ENCODE measurements at places on chromosomes 2 and 18. TPM values are rescaled to one million over a fixed set of nuclear protein-coding genes. Genes with fewer than 3 reads are reported as not detected.

Gene SPDYA
- 1.1 TPM for total RNA-seq

Gene FZD7
- total RNA-seq = 84.3 TPM

Gene ANKRD23
- 5.1 TPM for total RNA-seq

Gene CD207
- total RNA-seq = 0.61 TPM

Gene CDH19
- total RNA-seq = 22.2 TPM

Gene TFCP2L1
- total RNA-seq = 46.9 TPM

Gene LAMA3
- total RNA-seq = 29.0 TPM

Gene FBLN7
- 0.94 TPM for total RNA-seq

Gene HNMT
- 42.6 TPM for total RNA-seq

Gene ABHD3
- 82.7 TPM for total RNA-seq

GRCh38 chr18:50822756-50823155 lies 2.9 kb upstream of the MRO start:
- DNase-seq = no peak

- no peak for DNase-seq
Measured at GRCh38 chr2:96547731-96548171, 11.2 kb downstream of the ARID5A start.

DNA sequence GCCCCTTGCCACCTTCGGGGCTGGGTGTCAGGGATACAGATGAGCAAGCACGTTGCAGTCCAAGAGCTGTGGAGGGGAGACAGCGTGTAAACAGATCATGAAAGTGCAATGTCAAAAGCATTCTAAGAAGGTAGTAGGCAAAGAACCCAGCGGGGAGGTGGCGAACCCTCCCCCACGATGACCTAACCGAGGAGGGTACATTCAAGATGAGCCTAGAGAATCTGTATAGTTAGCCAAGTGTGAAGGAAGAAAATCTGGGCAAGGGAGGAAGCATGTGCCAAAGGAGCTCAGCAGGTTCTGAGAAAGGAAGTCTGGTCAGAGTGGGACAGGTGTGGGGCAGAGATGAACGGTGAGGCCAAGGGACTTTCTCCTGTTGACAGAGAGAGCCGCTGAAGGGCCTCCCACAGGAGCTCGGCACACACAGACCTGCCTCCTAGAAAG lies 106.9 kb downstream of the SP3 start:
- DNase-seq = no peak

- no peak for DNase-seq
Measured at GRCh38 chr2:119066272-119066804, 92.2 kb downstream of the C1QL2 start.

GRCh38 chr2:36951574-36951973 lies 14.8 kb downstream of the STRN start:
- no peak for DNase-seq

DNA sequence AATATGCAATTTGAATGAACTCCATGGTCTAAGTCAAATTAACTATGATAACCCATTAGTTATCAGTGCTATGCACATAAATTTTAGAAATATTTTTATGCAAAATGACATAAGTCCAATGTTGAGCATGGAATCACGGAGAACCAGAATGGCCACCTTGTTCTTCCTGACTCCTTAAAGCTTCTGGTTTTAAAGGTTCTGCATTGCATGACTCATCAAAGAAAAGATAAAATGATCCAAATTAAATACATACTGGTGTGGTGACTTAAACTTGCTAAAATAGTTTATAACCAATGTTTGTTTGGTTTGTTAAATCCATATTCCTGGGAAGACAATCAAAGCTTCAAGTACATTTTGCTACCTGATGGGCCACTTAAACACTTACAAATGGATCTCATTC lies 1146.9 kb upstream of the NRXN1 start:
- DNase-seq = no peak

- no peak for DNase-seq
Measured at GRCh38 chr2:216474925-216475670, 23.5 kb upstream of the RPL37A start.

GRCh38 chr2:229586746-229587705 lies 127.3 kb downstream of the DNER start:
- peak; percentile 80 for DNase-seq

GRCh38 chr2:70083344-70084156 lies 3.7 kb upstream of the PCBP1 start:
- peak; percentile 79 for DNase-seq

- no peak for DNase-seq
Measured at GRCh38 chr2:46601328-46601963, 122.1 kb downstream of the TMEM247 start.

DNA sequence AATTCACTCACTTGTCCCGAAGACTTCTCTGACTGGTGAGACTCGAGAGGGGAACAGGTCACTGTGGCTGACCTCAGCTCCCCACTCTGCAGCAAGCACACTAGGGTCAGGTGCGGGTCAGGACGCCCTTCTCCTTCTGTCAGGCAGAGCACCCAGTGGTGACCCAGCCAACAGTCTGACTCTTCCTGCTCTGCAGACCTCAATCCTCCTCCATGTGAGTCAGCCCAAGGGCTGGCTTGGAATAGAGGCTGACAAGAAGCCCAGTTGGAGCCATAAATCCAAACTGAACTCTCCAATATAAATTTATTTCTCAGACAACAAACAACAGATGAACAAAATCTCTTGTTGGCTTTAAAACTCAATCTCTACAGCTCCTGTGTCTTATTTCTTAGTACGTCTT lies 253.1 kb downstream of the SH3BP4 start:
- no peak for DNase-seq

DNA sequence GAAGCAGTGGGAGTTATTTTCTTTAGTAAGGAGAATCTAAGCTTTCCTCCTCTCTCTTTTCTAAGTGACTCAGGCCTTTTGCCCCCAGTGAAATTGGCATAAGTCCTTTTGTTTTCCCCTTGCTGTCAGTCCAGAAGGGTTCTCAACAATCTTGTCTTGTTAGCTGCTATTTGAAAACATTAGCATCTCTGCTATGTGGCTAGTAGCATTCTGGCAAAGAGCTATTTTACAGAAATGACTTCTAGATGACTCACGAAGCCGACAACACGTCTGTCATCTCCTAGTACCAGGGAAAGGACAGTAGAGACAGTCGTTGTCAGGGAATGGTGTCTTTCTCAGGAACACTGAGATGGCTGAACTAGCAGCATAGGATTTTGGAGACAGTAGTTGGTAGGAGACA lies 14.7 kb downstream of the SMARCAL1 start:
- DNase-seq = no peak

DNA sequence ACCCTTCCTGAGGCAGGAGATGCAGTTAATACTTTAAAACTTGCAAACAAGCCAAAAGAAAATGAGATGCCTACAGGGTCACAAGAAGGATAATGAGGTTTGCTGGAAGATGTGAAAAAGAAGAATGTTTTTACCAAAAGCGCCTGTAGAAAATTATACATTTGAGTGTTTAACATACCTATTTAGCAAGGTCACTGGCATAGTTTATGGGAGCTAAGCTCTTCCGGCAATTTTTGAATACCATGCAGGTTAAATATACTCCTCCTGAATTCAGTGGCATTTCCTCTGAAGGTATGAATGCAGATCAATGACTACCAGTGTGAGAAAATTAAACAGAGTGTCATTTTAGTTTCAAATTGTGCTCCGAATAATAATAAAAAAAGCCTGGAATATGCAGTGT lies 21.2 kb upstream of the MAP3K20 start:
- no peak for DNase-seq

GRCh38 chr2:102286041-102286440 lies 25.3 kb upstream of the IL1RL1 start:
- no peak for DNase-seq

DNA sequence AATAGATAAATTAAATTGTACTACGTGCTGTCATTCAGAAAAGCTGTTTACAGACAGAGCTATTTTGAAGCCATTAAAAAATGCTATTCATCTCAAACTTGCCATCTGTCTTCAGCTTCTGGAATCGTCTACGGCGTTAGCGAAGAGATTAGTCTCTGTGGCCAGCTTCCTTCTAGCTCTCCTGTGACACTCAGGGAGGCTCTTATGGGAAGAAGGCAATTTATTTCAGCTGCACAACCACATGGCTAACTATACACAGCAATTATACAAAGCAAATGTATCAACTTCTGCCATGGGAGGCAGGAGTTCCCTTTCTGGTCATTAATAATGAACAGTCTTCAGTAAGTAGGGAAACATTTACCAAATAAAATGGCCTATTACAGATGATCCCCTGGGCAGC lies 6.3 kb downstream of the CTAGE1 start:
- no peak for DNase-seq

DNA sequence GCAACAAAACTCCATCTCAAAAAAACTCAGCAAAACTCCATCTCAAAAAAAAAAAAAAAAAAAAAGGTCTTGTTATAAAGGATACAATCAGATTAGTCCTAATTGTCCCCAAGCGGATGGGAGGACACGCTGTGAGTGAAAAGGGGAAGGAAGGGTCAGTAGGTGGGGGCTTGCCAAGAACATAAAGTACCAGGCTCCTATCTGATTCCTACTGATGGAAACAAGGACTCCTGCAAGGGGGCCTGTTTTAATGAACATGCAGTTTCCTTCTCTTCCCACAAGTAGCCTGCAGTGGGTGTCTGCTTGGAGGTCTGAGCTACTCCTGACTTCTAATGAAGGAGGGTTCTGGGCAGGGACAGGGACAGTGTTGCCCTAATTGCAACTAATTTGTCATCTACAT lies 7.9 kb downstream of the SCG2 start:
- DNase-seq = no peak

GRCh38 chr2:237626813-237627440 lies 460 bp upstream of the LRRFIP1 start:
- no peak for DNase-seq

DNA sequence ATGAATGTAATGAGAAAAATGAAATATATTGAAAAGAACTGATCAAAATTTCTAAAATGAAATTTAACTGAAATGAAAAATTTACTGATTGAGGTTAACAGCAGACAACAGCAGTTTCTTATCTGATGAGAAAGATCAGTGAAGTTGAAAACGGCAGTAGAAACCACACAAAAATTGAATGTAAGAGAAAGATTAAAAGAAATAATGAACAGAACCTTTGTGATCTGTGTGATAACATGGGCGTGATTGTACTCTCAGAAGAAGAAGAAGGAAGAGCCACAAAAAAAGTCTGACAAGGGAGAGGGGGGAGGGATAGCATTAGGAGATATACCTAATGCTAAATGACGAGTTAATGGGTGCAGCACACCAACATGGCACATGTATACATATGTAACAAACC lies 45.2 kb downstream of the FAM117B start:
- no peak for DNase-seq

DNA sequence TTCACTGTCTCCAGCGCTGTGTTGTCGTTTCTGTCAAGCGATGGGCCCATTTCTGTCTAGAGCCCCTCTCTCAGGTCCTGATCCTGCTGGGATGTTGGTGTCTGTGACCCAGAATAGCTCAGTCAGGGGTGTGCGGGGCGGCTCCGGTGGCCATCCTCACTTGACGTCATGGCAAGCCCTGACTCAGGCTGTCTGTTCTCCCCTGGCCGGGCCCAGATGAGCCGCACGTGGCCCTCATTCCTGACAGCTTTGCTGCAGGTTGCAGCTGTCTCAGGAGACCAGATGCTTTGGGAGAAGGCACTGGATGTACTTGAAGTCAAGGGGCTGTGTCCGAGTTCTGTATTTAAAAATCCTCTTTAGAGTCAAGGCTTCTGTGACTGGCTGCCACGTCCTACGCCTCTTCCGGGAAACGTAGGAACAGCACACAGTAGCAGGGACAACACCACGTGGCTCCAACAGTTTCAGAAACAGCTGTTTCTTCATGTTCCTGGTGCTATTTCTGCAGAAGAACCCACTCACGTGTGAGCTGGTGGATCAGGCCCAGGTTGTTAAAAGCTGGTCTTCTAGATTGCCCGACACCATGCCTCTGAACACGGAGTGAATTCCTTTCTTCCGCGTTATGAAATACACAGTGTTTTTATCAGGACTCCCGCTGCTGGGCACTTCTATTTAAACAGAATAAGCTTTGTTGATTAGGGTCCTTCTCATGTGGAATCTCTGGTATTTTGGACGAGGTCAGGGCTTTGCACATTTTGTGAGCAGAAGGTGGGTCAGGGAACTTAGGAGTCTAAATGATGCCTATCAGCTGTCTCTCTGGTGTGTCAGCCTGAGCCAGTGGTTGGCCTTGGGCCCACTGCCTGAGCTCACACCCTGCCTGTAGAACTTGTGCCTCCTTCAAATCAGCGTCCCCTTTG lies 28.3 kb upstream of the NTSR2 start:
- peak; percentile 41 for DNase-seq

DNA sequence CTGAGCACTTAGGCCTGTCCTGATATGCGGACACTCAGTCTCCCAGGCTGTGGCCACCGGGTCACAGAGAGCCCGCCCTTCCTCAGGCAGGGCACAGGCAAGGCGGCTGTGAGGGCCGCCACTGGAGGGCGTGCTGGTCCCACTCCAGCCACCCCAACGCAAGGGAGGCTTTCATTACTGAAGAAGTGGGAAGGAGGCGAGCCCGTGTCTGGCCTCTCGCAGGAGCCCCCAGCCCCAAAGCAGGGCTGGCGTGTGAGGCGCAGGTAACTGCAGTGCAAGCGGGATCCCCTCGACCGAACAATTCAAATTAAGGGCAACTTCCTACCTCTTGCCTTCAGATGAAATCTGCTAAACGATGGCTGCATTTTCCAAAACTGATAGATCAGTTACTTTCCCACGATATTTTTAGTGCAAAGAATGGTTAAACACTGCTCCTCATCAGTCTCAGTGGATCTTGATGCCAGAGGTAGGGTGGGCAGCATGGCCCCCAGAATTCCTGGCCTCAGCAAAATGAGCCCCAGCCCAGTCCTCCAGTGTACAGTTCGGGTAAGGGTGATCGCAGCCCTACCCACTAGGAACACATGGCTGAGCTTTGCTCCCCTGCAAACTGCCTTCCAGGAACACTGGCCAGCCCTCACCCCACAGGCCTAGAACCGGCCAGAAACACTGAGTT lies 97.2 kb downstream of the SEPTIN10 start:
- DNase-seq = peak; percentile 78

DNA sequence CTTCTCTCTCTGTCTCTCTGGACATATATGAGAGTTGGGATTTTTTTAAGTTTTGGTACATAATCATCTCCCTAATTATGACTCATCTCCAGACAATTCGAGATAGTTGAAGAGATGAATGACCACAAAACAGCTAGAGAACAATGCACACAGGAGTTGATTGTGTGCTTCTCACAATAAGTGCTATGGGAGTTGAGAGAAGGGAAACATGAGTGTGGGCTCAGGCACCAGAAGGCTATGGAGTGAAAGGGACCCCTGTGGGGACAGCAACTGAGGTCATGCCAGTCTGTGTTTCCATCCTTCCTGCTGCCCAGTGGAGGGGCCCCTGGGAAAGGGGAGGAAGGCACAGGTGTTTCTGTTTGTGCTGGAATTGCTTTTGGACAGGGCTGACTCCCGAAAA lies 6.5 kb upstream of the YWHAQ start:
- DNase-seq = no peak

DNA sequence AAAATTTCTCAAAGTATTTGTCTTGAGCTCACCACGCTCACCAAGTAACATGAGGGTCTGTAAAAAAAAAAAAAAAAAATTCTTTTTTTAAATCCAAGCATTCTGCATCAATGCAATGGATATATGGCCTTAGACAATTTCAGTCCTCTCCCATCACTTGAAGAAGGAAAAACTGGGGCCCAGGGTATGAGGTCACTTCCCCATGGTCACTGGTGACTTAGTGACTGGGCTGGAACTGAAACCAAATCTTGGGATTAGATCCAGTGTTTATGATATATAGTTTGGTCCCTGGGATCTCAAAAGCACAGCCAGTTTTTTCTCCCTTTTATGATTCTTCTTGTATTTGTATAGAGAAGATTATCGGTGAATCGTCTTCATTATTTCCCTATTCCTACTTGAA lies 477.9 kb upstream of the TNP1 start:
- no peak for DNase-seq

GRCh38 chr18:78624646-78625279 lies 354.9 kb upstream of the SALL3 start:
- no peak for DNase-seq
